ENCODE measurements at places on chromosomes 1 and 21. TPM values are rescaled to one million over a fixed set of nuclear protein-coding genes. Genes with fewer than 3 reads are reported as not detected.

GRCh38 chr1:43274125-43274803 lies 4.5 kb downstream of the TMEM125 start:
- no peaks in the 10 kb centered on the region for H3K36me3 ChIP-seq
- H3K27me3 ChIP-seq = no peaks in the 10 kb centered on the region
- no peak overlapping the region for H3K27ac ChIP-seq
- H3K4me1 ChIP-seq = no peaks in the 10 kb centered on the region
- peak; percentile 22 for DNase-seq
- H3K4me3 ChIP-seq = no peak overlapping the region

Gene AMIGO1
- 3.0 TPM for total RNA-seq

- no peaks in the 10 kb centered on the region for H3K4me1 ChIP-seq
- H3K27me3 ChIP-seq = no peaks in the 10 kb centered on the region
- DNase-seq = peak; percentile 31
- H3K36me3 ChIP-seq = no peaks in the 10 kb centered on the region
Observed at GRCh38 chr1:179867493-179868330, 9.9 kb downstream of the TOR1AIP2 start.

GRCh38 chr1:224170748-224171478 lies 12.1 kb upstream of the DEGS1 start:
- no peak overlapping the region for H3K4me3 ChIP-seq
- H3K27ac ChIP-seq = no peak overlapping the region
- H3K36me3 ChIP-seq = no peaks in the 10 kb centered on the region
- no peak for DNase-seq
- H3K27me3 ChIP-seq = no peaks in the 10 kb centered on the region

- DNase-seq = peak; percentile 35
- H3K27ac ChIP-seq = peak overlapping the region; percentile 70
- peaks cover 11% of the 10 kb centered on the region for H3K4me1 ChIP-seq
- H3K36me3 ChIP-seq = no peaks in the 10 kb centered on the region
- H3K4me3 ChIP-seq = peak overlapping the region; percentile 31
- H3K27me3 ChIP-seq = no peaks in the 10 kb centered on the region
Observed at GRCh38 chr1:151511636-151512215, 539 bp downstream of the CGN start.

DNA sequence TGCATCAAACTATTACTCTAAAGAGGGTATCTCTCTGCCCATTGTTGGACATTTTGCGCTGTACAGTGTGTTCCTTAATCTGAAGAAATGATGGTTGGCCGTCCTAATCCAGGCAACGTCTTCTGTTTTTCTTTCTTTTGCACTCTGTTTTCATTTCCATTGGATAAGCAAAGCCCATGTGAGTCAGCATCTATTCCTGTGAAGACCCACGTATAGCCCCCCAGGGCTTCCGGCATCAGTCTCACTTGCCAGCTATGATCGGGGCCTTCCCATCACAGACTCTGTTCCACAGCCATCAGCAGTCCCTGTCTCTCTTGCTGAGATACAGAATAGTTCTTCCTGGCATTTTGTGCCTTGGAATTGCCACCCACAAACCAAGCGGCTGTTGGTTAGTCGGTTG lies 29.2 kb upstream of the BRDT start:
- H3K4me3 ChIP-seq = no peak overlapping the region
- no peaks in the 10 kb centered on the region for H3K36me3 ChIP-seq
- H3K27ac ChIP-seq = no peak overlapping the region
- no peaks in the 10 kb centered on the region for H3K27me3 ChIP-seq
- no peak for DNase-seq
- no peaks in the 10 kb centered on the region for H3K4me1 ChIP-seq

Gene OR6K3
- total RNA-seq = not detected

Gene AK2
- 126 TPM for total RNA-seq

DNA sequence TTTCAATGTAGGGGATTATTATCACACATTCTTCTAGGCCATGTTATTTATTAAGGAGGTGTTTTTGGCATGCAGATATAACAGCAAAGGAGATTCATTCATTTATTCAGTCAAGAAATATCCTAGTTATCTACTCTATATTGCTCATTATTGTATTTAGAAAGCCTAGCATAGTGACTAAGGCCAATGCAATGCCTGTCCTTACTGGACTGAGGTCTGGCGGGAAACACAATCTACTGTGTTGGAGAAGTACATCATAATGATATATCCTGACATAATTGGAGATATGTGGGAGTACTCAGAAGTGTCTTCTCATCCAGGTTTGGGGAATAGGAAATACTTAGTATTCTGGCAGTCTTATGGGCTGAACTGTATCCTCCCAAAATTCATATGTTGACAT lies 421.5 kb upstream of the USP24 start:
- H3K27me3 ChIP-seq = no peaks in the 10 kb centered on the region
- no peak overlapping the region for H3K27ac ChIP-seq
- H3K4me3 ChIP-seq = no peak overlapping the region
- DNase-seq = no peak
- no peaks in the 10 kb centered on the region for H3K36me3 ChIP-seq
- H3K4me1 ChIP-seq = no peaks in the 10 kb centered on the region

- H3K27ac ChIP-seq = no peak overlapping the region
- H3K36me3 ChIP-seq = no peaks in the 10 kb centered on the region
- no peaks in the 10 kb centered on the region for H3K27me3 ChIP-seq
- no peak overlapping the region for H3K4me3 ChIP-seq
- no peak for DNase-seq
Observed at GRCh38 chr1:219422811-219423598, 189.9 kb downstream of the ZC3H11B start.

DNA sequence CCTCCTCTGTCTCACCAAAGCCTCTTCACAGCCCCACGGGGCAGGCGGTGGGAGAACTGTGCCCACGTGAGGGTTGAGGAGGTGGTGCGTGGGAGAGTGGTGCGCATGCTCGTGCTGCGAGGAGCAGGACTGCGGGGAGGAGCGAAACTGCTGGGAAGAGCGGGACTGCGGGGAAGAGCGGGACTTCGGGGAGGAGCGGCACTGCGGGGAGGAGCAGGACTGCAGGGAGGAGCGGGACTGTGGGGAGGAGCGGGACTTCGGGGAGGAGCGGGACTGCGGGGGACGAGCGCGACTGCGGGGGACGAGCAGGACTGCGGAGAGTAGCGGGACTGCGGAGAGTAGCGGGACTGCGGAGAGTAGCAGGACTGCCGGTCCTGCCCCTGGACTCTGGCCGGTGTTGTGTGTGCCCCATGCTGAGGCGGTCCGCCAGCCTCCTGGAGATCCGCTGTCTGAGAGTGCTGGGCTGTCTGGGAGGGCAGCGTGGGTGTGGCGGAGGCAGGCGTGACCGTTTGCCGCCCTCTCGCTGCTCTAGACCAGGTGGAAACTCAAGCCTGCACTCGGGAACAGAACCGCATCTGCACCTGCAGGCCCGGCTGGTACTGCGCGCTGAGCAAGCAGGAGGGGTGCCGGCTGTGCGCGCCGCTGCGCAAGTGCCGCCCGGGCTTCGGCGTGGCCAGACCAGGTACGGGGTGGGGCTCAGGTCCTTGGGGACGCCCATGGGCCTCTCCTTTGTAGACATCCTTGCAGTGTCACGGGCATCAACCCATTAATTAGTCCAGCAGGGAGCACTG lies 24.6 kb downstream of the TNFRSF1B start:
- no peaks in the 10 kb centered on the region for H3K27me3 ChIP-seq
- no peaks in the 10 kb centered on the region for H3K36me3 ChIP-seq
- H3K27ac ChIP-seq = no peak overlapping the region
- no peak overlapping the region for H3K4me3 ChIP-seq

DNA sequence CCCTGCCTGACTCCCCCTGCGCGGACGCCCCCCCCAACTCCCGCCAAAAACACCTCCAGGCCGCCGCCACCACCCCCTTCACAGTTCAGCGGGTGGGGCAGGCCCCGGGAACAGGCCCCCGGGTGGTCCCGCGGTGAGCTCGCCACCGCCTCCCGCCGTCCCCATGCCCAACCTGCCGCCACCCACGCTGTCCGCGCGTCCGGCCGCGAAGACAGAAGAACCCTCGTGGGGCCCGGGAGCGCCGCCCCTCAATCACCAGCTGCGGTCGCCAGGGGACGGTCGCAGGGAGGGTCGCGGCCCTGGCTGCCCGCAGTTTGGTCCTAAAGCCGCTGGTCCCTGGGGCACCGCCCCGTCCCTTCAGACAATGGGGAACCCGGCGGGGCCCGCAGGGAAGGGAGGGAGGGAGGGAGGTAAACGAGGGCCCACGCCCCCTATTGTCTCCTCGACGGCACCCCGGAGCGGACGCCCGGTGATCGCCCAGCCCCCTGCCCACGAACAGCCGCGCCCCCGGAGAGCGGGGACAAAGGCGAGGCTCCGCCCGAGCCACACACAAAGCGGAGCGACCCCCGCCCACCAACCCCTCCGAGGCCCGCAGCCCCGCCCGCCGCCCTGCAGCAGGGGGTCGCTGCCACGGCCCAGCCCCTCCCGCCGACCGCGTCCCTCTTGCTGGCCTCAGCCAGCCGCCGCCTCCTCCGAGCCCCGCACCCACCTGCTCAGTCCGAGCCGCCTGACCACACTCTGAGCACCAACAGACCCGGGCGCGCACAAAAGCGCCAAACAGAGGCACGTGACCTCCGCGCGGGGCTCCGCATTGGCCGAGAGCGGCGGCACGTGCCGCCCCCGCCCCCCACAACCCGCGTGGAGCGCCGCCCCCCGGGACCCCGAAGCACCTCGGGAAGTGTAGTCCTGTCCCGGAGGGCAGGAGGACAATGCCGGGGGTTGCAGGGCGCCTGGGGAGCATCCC lies at the start of gene STMN1:
Gene STMN1, minus strand, starts transcription at position 740 of the 964 bp plus-strand sequence. CDS start 1,743 bp downstream, outside the sequence.
- peak within 1 kb of the TSS; percentile 58 for H3K4me3 ChIP-seq
- H3K4me1 ChIP-seq = no peaks in the 10 kb centered on the region
- no peaks in the 10 kb centered on the region for H3K27me3 ChIP-seq
- H3K27ac ChIP-seq = peak within 1 kb of the TSS; percentile 73
- H3K36me3 ChIP-seq = no peaks in the 10 kb centered on the region

- peak overlapping the region; percentile 94 for H3K27ac ChIP-seq
- no peaks in the 10 kb centered on the region for H3K4me1 ChIP-seq
- H3K36me3 ChIP-seq = no peaks in the 10 kb centered on the region
- peak overlapping the region; percentile 94 for H3K4me3 ChIP-seq
Observed at GRCh38 chr1:150233359-150234308, 2.3 kb downstream of the ANP32E start.

DNA sequence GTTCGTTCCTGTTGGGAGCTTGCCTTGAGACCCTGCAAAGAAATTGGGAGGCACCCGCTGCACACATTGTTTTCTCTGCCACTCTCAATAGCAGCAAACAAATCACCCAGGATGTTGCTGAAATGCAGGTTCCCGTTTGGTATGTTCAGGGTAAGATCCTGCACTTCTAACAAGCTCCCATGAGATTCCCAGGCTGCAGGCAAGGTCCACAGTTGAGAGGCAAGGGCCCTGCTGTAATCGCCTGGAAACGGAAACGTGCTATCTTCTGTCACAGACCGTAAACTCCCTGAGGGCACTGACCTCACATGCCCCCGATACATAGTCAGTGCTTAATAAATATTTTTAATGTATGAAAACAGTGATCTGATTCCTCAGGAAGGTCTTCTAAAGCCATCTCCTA lies 37.8 kb downstream of the XCL1 start:
- H3K27ac ChIP-seq = peak overlapping the region; percentile 76
- H3K4me3 ChIP-seq = no peak overlapping the region
- H3K36me3 ChIP-seq = no peaks in the 10 kb centered on the region
- H3K4me1 ChIP-seq = peaks cover 27% of the 10 kb centered on the region
- DNase-seq = no peak

GRCh38 chr1:50976111-50976889 lies 6.3 kb downstream of the CDKN2C start:
- no peaks in the 10 kb centered on the region for H3K27me3 ChIP-seq
- H3K36me3 ChIP-seq = no peaks in the 10 kb centered on the region
- no peak for DNase-seq
- H3K27ac ChIP-seq = peak overlapping the region; percentile 98

Gene CR1
- 2.1 TPM for total RNA-seq

DNA sequence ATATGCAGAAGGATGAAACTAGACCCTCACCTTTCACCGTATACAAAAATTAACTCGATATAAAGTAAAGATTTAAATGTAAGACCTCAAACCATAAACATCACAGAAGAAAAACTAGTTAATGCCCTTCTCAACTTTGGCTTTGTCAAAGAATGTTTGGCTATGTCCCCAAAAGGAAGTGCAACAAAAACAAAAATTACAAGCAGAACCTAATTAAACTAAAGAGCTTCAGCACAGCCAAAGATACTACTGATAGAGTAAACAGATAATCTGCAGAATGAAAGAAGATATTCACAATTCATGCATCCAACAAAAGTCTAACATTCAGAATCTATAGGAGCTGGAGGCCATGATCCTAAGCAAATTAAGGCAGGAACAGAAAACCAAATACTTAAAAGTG lies 824.6 kb upstream of the NEGR1 start:
- DNase-seq = no peak
- H3K27me3 ChIP-seq = no peaks in the 10 kb centered on the region
- no peaks in the 10 kb centered on the region for H3K36me3 ChIP-seq
- H3K27ac ChIP-seq = no peak overlapping the region
- no peaks in the 10 kb centered on the region for H3K4me1 ChIP-seq

Gene LCE2C
- total RNA-seq = not detected

- H3K27ac ChIP-seq = no peak overlapping the region
- DNase-seq = no peak
- H3K36me3 ChIP-seq = no peaks in the 10 kb centered on the region
- no peaks in the 10 kb centered on the region for H3K27me3 ChIP-seq
- no peaks in the 10 kb centered on the region for H3K4me1 ChIP-seq
Observed at GRCh38 chr21:39661121-39661520, 48.4 kb downstream of the B3GALT5 start.

DNA sequence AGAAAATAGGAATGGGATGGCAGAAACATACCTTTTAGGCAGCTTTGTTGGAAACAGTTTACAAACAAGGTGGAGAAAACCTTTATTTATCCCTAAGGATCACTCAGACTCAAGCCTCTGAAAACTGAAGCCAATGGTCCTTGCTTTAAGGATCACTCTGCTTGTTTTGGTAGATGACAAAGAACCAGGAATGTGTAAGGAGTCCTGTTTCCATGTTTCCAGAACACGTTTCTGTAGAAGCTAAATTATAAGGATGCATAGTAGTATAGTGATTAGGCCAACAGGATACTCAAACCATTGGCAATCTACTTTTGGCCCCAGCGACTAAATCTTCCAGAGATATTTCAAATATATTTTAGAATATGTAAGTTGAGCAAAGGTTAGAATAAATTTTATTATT lies 149.1 kb upstream of the HP1BP3 start:
- no peaks in the 10 kb centered on the region for H3K4me1 ChIP-seq
- peak overlapping the region; percentile 0 for H3K27ac ChIP-seq
- H3K4me3 ChIP-seq = no peak overlapping the region
- H3K36me3 ChIP-seq = no peaks in the 10 kb centered on the region
- no peaks in the 10 kb centered on the region for H3K27me3 ChIP-seq

Gene TINAGL1
- total RNA-seq = 230 TPM

DNA sequence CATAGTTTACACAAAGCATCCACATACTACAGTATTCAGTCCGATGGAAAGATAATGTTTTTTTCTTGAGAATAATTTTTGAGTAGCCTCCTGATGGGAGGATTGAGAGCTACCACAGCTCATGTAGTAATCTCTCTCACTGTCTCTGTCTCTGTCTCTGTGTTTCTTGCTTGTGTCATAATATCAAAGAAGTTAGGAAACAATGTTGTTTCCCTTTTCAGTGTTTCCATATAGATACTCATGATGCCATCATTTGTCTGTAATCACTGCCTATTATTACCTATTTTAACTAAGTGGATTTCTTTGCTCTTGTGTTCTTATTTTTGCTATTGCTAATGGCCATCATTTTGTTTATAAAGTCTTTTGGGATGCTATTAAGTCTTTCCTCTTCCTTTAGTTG lies 367.7 kb downstream of the NEGR1 start:
- no peaks in the 10 kb centered on the region for H3K36me3 ChIP-seq
- no peaks in the 10 kb centered on the region for H3K4me1 ChIP-seq
- DNase-seq = no peak
- H3K27me3 ChIP-seq = no peaks in the 10 kb centered on the region
- H3K27ac ChIP-seq = no peak overlapping the region

Gene AXDND1
- not detected for total RNA-seq

Gene LRRC38
- not detected for total RNA-seq
